Left ventricle myocardium inferior (tissue), 1 donor: ENCODE measurements at places on chromosomes 6 and 20. TPM values are rescaled to one million over a fixed set of nuclear protein-coding genes. Genes with fewer than 3 reads are reported as not detected.

DNA sequence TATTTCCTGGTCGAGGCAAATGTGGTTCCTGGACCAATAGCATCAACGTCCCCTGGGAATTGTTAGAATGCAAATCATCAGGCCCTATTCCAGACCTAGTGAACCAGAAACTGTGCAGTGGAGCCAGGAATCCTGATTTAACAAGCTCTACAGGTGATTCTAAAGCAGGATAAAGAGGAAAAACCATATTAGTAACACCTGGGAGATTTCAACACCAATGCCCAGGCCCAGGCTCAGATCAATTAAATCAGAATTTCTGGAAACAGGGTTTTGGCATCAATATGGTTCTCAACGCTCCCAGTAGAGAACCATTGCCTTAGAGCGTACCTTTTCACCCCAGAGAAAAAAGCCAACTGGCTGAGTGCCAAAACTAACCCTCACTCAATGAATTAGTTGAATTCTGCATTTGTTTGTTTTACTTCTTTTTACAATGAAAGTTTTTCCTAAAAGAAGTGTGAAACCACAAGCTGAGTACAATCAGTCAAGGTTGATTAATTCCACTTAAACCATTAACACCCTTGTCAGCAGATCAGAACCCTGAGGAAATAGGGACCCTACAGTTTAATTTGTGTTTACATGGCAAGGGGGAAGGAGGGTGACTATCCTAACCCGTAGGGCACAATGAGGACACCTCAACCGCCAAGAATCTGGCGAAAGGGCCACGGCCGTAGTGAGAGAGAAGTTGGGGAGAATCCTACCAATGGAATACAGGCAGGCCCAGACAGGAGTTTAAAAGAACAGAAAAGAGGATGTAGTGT lies 34.9 kb upstream of the LOC128125822 start:
- no peak for DNase-seq

DNA sequence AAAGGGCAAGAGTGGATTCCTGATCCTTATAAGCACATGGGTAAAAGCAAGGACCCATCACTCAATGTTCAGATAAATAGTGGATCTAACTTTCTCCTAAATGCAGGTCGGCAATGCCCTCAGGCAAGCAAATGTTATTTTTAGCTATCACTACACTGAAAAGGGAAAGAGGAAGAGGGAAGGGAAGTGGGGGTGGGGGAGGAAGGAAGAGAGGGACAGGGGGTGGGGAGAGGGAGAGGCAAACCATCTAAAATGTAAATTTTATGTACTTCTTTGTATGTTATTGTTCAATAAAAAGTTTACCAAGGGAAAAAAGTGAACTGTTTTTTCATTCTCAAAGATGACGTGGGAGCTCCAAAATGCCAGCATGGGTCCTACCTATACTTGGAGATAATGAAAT lies 44.2 kb downstream of the CHD6 start:
- DNase-seq, result no peak

GRCh38 chr6:137389150-137389704 lies 105.0 kb downstream of the OLIG3 start:
- no peak for DNase-seq

DNA sequence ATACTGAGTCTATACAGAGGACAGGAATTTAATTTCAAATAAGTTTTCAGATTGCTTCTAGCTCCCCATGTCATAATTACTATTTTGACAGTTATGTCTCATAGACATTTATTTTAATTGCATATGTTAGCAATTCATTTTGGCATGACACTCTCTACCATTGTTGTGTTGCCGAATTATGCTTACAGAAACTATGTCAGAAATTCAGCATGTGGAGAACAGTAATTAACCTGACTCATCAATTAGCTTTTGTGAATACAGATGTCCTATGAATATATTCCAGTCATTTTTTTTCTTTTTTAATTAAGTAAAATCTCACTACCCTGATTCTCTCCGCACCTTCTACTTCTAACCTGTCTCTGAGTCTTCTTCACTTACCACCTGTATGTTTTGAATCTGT lies 105.1 kb downstream of the NKAIN2 start:
- no peak for DNase-seq

GRCh38 chr6:64220801-64221200 lies 585.2 kb downstream of the PHF3 start:
- no peak for DNase-seq

Gene ESR1
- total RNA-seq, result 1.6 TPM

Gene MAS1
- not detected for total RNA-seq

Gene SRSF3
- total RNA-seq, result 119 TPM

Gene ENPP3
- 0.14 TPM for total RNA-seq

Gene HLA-DPB1
- total RNA-seq, result 34.1 TPM

Gene HUS1B
- not detected for total RNA-seq
